ENCODE measurements at places on chromosomes 12 and 14. TPM values are rescaled to one million over a fixed set of nuclear protein-coding genes. Genes with fewer than 3 reads are reported as not detected.

DNA sequence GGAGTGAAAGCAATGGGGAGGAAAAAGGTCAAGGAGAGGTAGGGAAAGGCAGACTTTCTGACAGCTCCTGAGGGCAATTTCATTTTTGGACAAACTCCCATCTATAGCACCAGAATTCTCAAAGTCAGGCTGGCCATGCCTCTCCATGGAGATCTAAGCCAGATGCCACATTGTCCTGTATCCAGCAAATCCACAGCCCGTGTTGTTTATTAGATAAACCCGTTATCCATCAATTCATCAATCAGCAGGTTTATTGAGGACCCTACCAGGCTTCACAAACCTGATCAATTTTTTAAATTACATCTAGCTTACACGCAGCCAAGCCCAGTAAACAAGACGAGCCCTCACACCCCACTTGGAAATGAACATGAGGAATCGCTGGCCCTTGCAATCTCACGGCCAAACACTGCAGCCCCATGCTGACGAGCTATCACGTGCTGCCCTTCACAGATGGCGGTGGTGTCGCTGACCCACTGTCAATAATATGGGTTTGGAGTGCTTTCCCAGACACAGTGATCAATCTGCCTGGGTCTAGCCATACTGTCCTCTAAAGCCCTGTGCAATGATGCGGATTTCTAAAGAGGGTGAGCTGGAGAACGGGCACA lies 332.9 kb downstream of the DPF3 start:
- no peak for DNase-seq

DNA sequence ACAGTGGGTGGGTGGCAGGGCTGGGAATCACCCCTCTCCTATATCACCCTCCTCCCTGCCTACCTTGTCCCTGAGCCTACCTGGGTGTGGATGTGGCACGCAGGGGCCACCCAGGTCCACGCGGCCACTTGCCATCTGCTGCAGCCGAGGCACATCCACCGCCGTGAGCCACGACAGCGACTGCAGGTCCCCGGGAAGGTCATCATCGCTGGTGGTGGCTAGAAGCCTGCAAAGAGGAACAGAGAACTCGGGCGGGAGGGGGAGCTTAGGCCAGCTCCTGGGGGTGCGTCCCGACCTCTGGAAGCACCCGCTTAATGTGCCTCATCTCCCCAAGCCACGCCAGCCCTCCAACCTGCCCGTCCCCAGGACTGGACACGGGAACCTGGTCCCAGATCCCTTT lies 19.0 kb downstream of the FOXN4 start:
- no peak for DNase-seq

- DNase-seq, result no peak
Observed at GRCh38 chr12:49565406-49566265, 2.3 kb downstream of the MCRS1 start.

DNA sequence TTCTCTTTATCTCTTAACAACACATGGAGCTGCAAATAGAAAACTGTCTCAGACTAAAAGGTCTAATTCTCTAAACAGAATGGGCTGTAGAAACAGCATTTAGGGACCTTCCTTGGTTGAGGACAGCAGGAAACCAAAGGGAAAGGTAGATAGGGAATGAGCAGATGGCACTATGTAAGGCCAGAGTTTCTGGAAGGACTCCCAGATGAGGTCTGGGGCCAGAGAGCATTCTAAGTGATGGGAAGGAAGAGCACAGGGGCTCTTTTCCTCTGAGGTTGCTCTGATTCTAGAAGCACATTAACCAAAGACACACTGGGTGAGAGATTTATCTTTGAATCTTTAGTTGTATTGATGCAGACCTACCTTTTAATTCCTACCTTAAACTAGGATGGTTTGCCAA lies 79.4 kb downstream of the TPH2 start:
- no peak for DNase-seq

GRCh38 chr14:73472185-73473114 lies 14.1 kb upstream of the NUMB start:
- DNase-seq, result peak; percentile 67

The EXOC3L4 gene
- not detected for total RNA-seq

The DDX11 gene
- total RNA-seq, result 47.8 TPM
